ENCODE measurements at places on chromosomes 4 and X.

DNA sequence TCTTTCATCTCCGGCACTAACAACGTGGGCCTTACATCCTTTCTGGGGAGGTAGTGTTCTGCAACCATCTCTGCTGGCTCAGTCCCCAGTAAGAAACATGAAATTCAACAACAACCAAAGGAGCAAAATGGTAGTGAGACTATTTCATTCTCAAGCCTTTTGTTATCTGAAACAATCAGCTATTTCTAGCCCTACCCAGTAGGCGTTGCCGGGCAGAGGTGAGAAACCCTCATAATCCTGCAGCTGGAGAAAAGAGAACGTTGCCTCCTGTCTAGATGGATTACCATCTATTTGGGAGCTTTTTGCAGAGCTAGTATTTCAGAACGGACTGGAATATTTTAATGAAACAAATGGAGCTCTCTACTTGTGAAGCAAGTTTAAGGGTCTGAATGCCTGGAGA, 66.4 kb upstream of the GPR174 start:
- DNase-seq, result no peak

GRCh38 chr4:86825511-86825910, 23.7 kb downstream of the SLC10A6 start:
- DNase-seq, result no peak

- DNase-seq, result no peak
Measured at GRCh38 chr4:81688085-81688484, 216.4 kb upstream of the RASGEF1B start.

- DNase-seq, result no peak
Measured at GRCh38 chr4:151519728-151520415, 110.9 kb downstream of the FHIP1A start.

GRCh38 chrX:46693149-46693548, 65.8 kb downstream of the SLC9A7 start:
- DNase-seq, result no peak

GRCh38 chrX:150094996-150095395, 156.7 kb upstream of the EOLA2 start:
- no peak for DNase-seq

DNA sequence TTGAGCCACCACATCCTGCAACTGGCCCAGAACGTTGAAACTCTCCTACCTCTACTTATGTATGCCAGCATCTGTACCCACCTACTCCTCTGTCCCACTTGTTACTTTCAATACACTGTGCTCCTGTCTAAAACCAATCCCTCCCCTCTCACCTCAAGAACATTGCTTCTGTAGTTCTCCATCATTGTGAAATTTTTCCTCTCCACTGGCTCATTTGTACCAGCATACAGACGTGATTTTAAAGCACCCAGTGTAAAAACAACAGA, 25.5 kb upstream of the USO1 start:
- no peak for DNase-seq

DNA sequence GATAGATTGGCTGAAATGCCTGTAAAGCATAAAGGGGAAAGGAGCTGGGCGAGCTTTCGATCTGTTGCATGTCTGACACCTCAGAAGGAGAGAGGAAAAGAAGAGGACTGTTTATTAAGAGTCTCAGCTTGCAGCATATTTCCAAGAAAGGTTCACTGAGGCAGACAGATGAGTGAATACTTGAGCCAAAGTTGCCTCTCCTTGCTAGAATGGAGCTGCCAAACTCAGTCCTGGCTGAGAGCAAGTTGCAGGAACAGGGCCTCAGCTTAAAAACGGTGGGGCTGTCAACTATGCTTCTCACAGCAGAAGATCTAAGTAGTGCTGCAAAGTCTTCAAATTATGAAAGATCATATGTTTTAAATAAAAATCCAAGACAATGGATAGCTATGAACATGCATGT, 707.5 kb downstream of the PCDH7 start:
- DNase-seq, result no peak

DNA sequence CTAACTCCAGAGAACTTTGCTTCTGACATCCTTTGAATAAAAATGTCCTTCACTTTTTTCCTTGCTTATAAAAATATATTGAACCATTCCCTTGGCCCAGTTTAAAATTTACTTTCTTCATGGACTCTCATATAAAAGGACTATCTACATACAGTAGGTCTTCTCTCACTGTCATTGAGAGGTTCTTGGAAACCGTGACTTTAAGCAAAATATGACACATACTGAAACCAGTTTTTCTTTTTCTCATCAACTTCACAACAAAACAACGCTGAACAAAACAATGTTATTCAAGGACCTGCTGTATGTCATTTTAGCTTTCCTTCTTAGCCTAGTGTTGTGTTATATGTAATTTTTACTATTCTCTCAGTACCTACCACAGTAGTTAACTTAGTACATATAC, 496.8 kb downstream of the CENPC start:
- DNase-seq, result no peak

GRCh38 chr4:110624904-110625494, 2.1 kb upstream of the PITX2 start:
- DNase-seq, result no peak

DNA sequence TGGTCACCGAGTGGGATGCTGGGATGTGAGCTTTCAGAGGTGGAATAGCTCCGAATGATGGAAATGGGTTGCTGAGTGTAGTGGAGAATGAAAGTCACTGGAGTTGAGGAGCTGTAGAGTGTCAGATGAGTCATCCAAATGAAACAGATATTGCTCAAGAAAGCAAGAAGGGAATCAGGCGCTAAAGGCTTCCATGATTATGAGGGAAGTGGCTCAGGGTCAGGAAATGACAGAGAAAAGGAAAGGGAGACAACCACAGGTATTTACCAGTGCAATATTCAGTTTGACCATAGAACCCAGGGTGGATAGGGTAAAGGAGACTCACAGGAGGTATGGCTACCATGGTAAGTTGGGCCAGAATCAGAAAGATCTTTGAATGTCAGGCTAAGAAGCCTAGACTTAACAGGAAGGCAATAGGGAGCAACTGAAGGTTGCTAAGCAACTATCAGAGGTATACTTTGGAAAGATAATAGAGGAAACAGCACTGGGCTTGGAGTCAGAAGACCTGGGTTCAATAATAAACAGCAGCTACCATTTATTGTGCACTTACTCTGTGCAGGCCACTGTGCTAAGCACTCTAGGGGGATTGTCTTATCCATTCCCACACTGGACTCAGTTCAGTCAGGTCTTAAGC, 11.7 kb downstream of the LAS1L start:
- no peak for DNase-seq

GRCh38 chrX:140733766-140734342, 24.3 kb downstream of the LINC00632 start:
- peak; percentile 35 for DNase-seq

- DNase-seq, result no peak
Measured at GRCh38 chr4:68271851-68272357, 26.4 kb upstream of the TMPRSS11B start.

- DNase-seq, result no peak
Measured at GRCh38 chr4:74969507-74970474, 36.9 kb downstream of the PARM1 start.

Data from anterior cingulate cortex (tissue), 58 donors.